ENCODE measurements at places on chromosomes 2 and 18.
A peak's percentile ranks its signal among the peaks of the same experiment; 100 is the strongest.

- no peak overlapping the region for H3K4me3 ChIP-seq
- peaks cover 57% of the 10 kb centered on the region for H3K36me3 ChIP-seq
- H3K27me3 ChIP-seq, result no peaks in the 10 kb centered on the region
These were observed 83.6 kb downstream of the ASXL2 start for GRCh38 chr2:25794544-25795276.

GRCh38 chr2:120976501-120977307 lies 241.0 kb downstream of the GLI2 start:
- no peaks in the 10 kb centered on the region for H3K4me1 ChIP-seq
- DNase-seq, result no peak
- no peaks in the 10 kb centered on the region for H3K36me3 ChIP-seq
- H3K27me3 ChIP-seq, result no peaks in the 10 kb centered on the region
- no peak overlapping the region for H3K27ac ChIP-seq

- H3K36me3 ChIP-seq, result peaks cover 63% of the 10 kb centered on the region
- DNase-seq, result no peak
- no peak overlapping the region for H3K4me3 ChIP-seq
- peaks cover 10% of the 10 kb centered on the region for H3K4me1 ChIP-seq
- H3K27ac ChIP-seq, result no peak overlapping the region
These were observed 38.5 kb downstream of the ANO7 start for GRCh38 chr2:241226723-241227572.

DNA sequence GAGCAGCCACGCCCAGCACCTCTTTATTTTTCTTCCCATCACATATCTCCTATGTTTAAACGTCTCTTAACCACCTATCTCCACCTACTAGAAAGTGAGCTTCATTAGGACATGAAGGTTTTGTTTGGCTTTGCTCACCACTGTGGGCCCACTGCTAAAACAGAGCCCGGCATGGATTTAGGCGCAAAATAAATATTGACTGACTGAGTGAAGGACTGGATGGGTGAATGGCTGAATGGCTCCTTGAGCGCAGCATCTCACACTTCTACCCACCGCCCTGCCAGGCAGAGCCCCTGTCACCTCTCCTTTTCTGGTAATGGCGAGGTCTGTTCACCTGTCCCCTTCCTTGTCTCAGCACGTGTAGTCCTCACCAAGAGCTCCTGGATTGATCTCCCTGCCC lies 10.1 kb downstream of the CAPG start:
- H3K36me3 ChIP-seq, result peaks cover 47% of the 10 kb centered on the region
- H3K4me1 ChIP-seq, result peaks cover 13% of the 10 kb centered on the region
- H3K27me3 ChIP-seq, result no peaks in the 10 kb centered on the region

DNA sequence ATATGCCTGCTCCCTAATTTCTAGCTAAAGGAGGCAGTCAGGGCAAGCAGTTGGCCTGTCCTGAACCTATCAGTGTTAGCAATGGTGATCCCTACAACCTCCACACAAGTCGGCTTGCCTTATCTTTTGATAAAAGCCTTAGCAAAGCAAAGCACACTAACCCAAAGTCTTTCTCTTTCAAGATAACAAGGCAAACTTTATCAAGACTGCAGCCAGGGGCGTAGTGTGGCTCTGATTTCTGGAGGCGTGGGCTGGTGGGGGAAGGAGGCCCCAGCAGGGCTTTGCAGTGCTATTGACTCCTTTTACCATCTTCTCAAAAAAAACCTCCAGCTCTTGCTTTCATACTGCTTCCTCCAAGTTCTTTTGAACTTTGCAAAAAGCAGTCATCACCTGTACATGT lies 40.2 kb upstream of the LAMA1 start:
- H3K36me3 ChIP-seq, result no peaks in the 10 kb centered on the region
- DNase-seq, result no peak
- no peak overlapping the region for H3K4me3 ChIP-seq

DNA sequence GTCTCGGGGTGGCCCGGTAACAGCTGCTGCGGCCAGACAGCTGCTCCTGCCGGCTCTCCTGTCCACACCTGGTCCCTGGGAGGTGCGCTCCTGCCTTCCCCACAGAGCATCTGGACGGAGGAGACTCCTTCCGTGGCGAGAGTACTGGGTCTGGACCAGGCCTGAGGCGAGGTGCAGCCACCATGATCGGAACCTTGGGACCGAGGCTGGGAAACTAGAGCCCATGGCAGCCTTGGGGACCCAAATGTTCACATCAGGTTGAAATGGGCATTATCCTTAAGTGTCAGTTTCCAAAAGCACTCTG lies 628 bp downstream of the GIGYF2 start:
- no peak for DNase-seq
- H3K27me3 ChIP-seq, result no peaks in the 10 kb centered on the region
- peak overlapping the region; percentile 97 for H3K4me3 ChIP-seq
- H3K27ac ChIP-seq, result peak overlapping the region; percentile 76

DNA sequence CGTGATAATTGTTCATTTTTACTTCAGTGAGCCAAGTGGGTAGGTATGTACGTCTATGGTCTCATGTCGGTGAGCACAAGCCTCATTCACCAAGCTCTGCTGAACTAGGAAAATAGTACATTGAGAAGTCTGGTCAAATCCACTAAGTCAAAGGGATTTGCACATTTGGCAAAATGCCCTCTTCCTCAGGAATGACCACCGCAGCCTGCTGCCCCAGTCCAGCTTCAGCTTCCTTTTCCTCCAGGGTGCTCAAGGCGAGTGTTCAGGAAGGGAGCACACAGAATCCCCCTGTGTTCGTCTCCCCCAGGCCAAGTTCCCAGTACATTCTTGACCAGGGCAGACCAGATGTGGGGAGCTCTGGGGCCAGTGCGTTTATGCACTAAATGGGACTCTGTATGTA lies 23.0 kb downstream of the TCF7L1 start:
- no peak overlapping the region for H3K4me3 ChIP-seq
- H3K36me3 ChIP-seq, result no peaks in the 10 kb centered on the region
- H3K4me1 ChIP-seq, result no peaks in the 10 kb centered on the region
- no peak for DNase-seq
- H3K27me3 ChIP-seq, result peaks cover under 1% of the 10 kb centered on the region
- no peak overlapping the region for H3K27ac ChIP-seq

DNA sequence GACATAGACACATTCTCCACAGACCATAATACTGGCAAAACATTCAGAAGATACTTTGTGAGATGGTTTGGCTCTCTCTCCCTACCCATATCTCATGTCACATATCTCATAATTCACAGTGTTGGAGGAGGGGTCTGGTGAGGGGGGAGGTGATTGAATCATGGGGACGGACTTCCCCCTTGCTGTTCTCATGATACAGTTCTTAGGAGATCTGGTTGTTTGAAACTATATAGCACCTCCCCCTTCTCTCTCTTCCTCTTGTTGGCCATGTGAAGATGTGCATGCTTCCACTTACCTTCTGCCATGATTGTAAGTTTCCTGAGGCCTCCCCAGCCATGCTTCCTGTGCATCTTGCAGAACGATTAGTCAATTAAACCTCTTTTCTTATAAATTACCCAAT lies 61.1 kb downstream of the HK2 start:
- DNase-seq, result no peak
- no peaks in the 10 kb centered on the region for H3K27me3 ChIP-seq
- peak overlapping the region; percentile 43 for H3K27ac ChIP-seq
- H3K4me3 ChIP-seq, result no peak overlapping the region

- no peak for DNase-seq
- H3K27me3 ChIP-seq, result no peaks in the 10 kb centered on the region
- no peak overlapping the region for H3K4me3 ChIP-seq
- H3K27ac ChIP-seq, result no peak overlapping the region
- peaks cover 10% of the 10 kb centered on the region for H3K4me1 ChIP-seq
These were observed 180.1 kb downstream of the MGAT5 start for GRCh38 chr2:134433979-134434378.

GRCh38 chr2:111994042-111994441 lies 61.0 kb upstream of the TMEM87B start:
- no peak for DNase-seq
- H3K4me1 ChIP-seq, result no peaks in the 10 kb centered on the region
- H3K27ac ChIP-seq, result no peak overlapping the region
- no peaks in the 10 kb centered on the region for H3K27me3 ChIP-seq

DNA sequence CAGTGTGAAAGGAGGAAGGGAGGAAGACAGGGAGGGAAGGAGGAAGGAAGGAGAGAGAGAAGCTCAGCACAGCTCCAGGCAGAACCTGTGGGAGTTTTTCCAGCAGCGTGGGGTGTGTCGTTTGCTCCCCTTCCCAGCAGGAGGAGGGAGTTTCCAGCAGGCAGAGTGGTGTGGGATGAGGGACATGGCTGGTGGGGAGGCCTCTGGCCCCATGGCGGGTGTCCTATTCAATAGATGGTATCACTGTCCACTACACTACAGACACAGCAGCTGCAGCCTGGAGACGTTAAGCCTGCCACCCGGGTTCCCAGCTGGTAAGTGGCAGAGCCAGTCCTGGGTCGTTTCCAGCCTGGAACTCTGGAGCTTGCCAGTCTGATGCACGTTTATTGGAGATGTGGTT lies 44.7 kb downstream of the GLI2 start:
- H3K27me3 ChIP-seq, result no peaks in the 10 kb centered on the region
- DNase-seq, result no peak
- no peak overlapping the region for H3K4me3 ChIP-seq
- H3K36me3 ChIP-seq, result no peaks in the 10 kb centered on the region
- H3K4me1 ChIP-seq, result no peaks in the 10 kb centered on the region

- no peaks in the 10 kb centered on the region for H3K27me3 ChIP-seq
- DNase-seq, result no peak
- H3K27ac ChIP-seq, result no peak overlapping the region
These were observed 263.7 kb downstream of the ETAA1 start for GRCh38 chr2:67660871-67661270.

DNA sequence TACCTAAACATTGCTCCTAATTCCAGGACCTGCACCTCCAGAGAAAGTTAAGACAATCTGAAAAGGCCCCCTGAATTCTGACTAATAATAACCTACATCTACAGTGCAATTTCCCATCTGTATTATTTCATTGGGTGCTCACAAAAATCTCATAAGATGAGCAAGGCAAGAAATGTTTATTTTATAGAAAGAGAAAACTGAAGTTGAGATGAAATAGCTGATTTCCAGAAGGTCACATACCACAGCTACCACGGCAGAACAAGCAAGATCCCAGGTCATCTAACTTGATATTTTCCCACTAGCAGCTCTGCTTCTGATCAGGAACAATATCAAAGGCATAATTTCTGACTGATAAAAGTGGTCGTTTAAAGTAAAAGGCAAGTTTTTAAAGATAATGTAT lies 105.8 kb upstream of the COL5A2 start:
- H3K27me3 ChIP-seq, result no peaks in the 10 kb centered on the region
- no peak overlapping the region for H3K4me3 ChIP-seq
- no peak overlapping the region for H3K27ac ChIP-seq
- no peaks in the 10 kb centered on the region for H3K36me3 ChIP-seq
- no peaks in the 10 kb centered on the region for H3K4me1 ChIP-seq

DNA sequence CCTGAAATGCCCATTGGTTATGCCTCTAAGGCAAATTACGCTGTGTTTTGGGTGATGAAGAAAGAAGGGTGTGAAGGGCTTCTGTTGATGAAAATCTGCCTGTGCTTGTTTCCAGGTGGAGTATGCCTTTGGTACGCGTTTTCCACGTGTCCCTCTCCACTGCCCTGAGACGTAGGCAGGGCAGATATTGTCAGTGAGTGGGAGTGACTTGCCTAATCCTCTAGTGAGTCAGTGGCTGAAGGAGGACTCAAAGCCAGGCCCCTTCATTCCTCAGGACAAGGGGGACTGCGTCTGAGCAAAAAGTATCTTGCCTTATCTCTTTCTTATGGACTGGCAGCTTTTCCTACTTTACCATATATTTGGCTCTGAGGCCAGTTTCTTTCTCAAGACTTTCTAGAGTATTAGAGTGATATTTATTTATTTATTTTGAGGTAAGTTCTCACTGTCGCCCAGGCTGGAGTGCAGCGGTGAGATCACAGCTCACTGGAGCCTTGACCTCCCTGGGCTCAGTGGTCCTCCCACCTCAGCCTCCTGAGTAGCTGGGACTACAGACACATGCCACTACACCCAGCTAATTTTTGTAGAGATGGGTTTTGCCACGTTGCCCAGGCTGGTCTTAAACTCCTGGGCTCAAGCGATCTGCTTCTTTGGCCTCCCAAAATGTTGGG lies 10.2 kb downstream of the RALB start:
- no peaks in the 10 kb centered on the region for H3K27me3 ChIP-seq
- H3K36me3 ChIP-seq, result peaks cover 34% of the 10 kb centered on the region
- H3K27ac ChIP-seq, result no peak overlapping the region
- no peak for DNase-seq
- H3K4me3 ChIP-seq, result no peak overlapping the region

- peaks cover 26% of the 10 kb centered on the region for H3K36me3 ChIP-seq
- no peaks in the 10 kb centered on the region for H3K27me3 ChIP-seq
- DNase-seq, result no peak
- no peak overlapping the region for H3K27ac ChIP-seq
These were observed 20.4 kb downstream of the STAM2 start for GRCh38 chr2:152155209-152155608.

DNA sequence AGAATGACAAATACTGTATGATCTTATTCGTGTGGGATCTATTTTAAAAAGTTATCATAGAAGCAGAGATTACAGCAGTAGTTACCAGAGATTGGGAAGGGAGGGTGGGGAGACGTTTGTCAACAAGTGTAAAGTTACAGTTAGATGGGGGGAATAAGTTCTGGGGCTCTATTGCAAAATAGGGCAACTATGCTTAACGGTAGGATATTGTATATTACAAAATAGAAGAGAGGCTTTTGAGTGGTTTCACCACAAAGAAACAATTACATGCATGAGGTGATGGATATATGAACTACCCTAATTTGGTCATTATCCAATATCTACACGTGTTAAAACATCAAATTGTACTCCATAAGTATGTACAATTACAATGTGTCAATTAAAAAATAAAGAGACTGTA lies 123.4 kb upstream of the NOSTRIN start:
- peaks cover 14% of the 10 kb centered on the region for H3K36me3 ChIP-seq
- H3K4me1 ChIP-seq, result no peaks in the 10 kb centered on the region
- no peak for DNase-seq
- H3K27me3 ChIP-seq, result no peaks in the 10 kb centered on the region
- H3K27ac ChIP-seq, result no peak overlapping the region

- peaks cover 9% of the 10 kb centered on the region for H3K27me3 ChIP-seq
- H3K27ac ChIP-seq, result no peak overlapping the region
- no peaks in the 10 kb centered on the region for H3K36me3 ChIP-seq
- no peak for DNase-seq
These were observed 462.6 kb downstream of the EPHA4 start for GRCh38 chr2:221109552-221109951.

DNA sequence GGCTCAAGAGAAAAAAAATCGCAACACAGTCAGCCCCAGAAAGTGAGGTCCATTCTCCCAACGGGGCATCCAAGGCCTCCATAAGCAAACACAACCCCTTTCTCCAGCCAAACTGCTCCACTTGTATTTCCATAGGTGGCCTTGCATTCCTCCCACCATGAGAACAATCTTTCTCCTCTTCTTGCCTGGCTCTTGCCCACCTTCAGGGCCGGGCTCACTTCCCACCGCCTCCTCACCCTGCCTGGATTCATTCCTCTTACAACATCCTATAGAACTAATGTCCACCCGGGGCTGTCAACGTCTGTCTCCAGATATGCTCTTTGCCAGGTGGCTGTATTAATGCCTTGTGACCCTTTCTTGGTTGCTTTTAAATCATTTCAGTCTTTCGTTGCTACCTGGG lies 124.5 kb downstream of the SMAD7 start:
- peaks cover 9% of the 10 kb centered on the region for H3K27me3 ChIP-seq
- DNase-seq, result no peak
- no peak overlapping the region for H3K4me3 ChIP-seq

GRCh38 chr2:109690457-109690821 lies 76.3 kb downstream of the SOWAHC start:
- DNase-seq, result no peak
- no peak overlapping the region for H3K27ac ChIP-seq
- H3K4me1 ChIP-seq, result no peaks in the 10 kb centered on the region
- H3K4me3 ChIP-seq, result no peak overlapping the region
- no peaks in the 10 kb centered on the region for H3K36me3 ChIP-seq

GRCh38 chr2:61811821-61812220 lies 42.0 kb downstream of the FAM161A start:
- DNase-seq, result no peak
- H3K27me3 ChIP-seq, result peaks cover 12% of the 10 kb centered on the region

Data from stimulated activated naive B cell treated with anti-CD40 and anti-IgM and Interleukin-4, amounts not matched to agents 10 μg/mL and 1 μg/mL and 100 μg/mL, for 72 hours (primary cell).